ENCODE measurements at places on chromosomes 16 and 17. TPM values are rescaled to one million over a fixed set of nuclear protein-coding genes. Genes with fewer than 3 reads are reported as not detected.

SLC38A8 gene
- total RNA-seq: not detected

KRTAP4-4 gene
- total RNA-seq: not detected

SHISA9 gene
- not detected for total RNA-seq

- no peaks in the 10 kb centered on the region for H3K27me3 ChIP-seq
- H3K36me3 ChIP-seq: no peaks in the 10 kb centered on the region
- DNase-seq: no peak
- no peaks in the 10 kb centered on the region for H3K4me1 ChIP-seq
- H3K27ac ChIP-seq: no peak overlapping the region
Measured at GRCh38 chr17:53134548-53134947, 688.2 kb upstream of the KIF2B start.

GRCh38 chr16:53372992-53373871 is 61.0 kb upstream of the RBL2 start:
- no peaks in the 10 kb centered on the region for H3K36me3 ChIP-seq
- peaks cover 16% of the 10 kb centered on the region for H3K4me1 ChIP-seq
- peak; percentile 75 for DNase-seq
- no peak overlapping the region for H3K4me3 ChIP-seq
- H3K27me3 ChIP-seq: peaks cover 12% of the 10 kb centered on the region

- no peak overlapping the region for H3K4me3 ChIP-seq
- no peaks in the 10 kb centered on the region for H3K27me3 ChIP-seq
- DNase-seq: peak; percentile 30
- no peak overlapping the region for H3K27ac ChIP-seq
Measured at GRCh38 chr16:12458591-12459358, 344.9 kb downstream of the CPPED1 start.

DNA sequence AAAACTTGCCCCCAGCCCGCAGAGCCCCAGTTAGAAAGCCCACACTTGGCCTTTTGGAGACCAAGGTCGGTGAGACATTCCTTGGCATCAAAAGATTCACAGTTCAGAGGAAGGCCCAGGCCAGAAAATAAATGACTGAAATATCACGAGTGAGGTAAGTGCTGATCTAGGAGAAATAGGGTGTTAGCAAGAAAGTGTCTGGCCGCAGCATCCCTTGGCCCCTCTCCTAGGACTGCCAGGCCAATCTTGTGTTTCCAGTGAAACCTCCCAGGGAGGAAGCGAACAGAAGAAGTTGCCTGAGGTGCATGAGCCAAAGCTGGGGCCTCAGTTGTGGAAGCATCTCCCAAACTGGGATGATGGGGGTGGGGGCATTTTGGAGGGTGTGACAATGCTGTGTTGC is 22.5 kb upstream of the NSMCE1 start:
- H3K36me3 ChIP-seq: no peaks in the 10 kb centered on the region
- H3K27me3 ChIP-seq: no peaks in the 10 kb centered on the region
- peaks cover 28% of the 10 kb centered on the region for H3K4me1 ChIP-seq
- no peak overlapping the region for H3K27ac ChIP-seq

GRCh38 chr16:64654178-64654577 is 467.7 kb downstream of the CDH11 start:
- H3K4me1 ChIP-seq: no peaks in the 10 kb centered on the region
- no peak overlapping the region for H3K27ac ChIP-seq
- DNase-seq: no peak
- no peaks in the 10 kb centered on the region for H3K27me3 ChIP-seq
- H3K36me3 ChIP-seq: no peaks in the 10 kb centered on the region

DNA sequence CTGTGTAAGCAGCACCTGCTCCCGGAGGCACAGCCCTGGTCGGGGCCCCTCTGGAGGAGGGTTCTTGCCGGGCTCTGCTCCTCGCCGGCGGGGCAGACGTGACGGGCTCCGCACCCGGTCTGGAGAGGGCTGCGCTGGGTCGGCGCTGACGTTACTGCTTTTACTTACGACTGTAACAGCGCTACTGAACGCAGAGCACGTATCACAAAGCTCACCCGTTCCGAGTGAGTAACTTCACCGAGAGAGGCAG is 1.3 kb upstream of the RAB40C start:
- no peaks in the 10 kb centered on the region for H3K27me3 ChIP-seq
- H3K4me3 ChIP-seq: peak overlapping the region; percentile 84
- peaks cover 33% of the 10 kb centered on the region for H3K4me1 ChIP-seq
- peak; percentile 75 for DNase-seq
- peaks cover 2% of the 10 kb centered on the region for H3K36me3 ChIP-seq

Measured in activated CD8-positive, alpha-beta T cell treated with anti-CD3 and anti-CD28 coated beads, Interleukin-2, amount 10 ng/mL, durations not matched to agents 7 days and 5 days (primary cell).